ENCODE measurements at places on chromosomes 11 and 22. TPM values are rescaled to one million over a fixed set of nuclear protein-coding genes. Genes with fewer than 3 reads are reported as not detected.

DNA sequence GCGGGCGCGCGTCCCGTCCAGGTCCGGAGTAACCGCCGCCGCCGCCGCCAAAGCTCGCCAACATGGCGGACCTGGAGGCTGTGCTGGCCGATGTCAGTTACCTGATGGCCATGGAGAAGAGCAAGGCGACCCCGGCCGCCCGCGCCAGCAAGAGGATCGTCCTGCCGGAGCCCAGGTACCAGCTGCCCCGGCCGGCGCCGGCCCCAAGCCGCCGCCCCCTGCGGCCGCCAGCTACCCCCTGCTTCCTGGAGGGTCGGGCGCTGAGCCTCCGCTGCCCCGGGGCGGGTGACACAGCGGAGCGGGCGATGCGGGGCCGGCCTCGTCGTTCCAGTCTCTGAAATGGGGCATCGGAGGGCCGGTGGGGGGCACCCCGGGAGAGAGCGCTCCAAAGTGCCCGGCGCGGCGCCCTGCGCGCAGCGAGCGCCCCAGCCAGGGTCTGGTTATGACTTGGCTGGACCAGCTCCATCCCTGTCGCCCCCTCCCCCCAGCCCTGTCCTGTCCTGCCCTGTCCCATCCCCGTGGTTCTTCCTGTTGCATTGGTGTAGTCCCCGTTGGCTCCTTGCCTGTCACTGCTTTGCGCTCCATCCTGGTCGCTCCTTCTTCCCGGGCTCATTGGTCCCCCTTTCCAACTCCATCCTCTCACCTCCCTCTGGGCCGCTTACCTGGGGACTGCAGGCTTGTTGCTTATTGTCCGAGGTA lies 653 bp downstream of the GRK3 start:
- H3K27ac ChIP-seq: peak overlapping the region; percentile 91
- DNase-seq: no peak
- H3K36me3 ChIP-seq: peaks cover 16% of the 10 kb centered on the region
- H3K27me3 ChIP-seq: peaks cover 4% of the 10 kb centered on the region

DNA sequence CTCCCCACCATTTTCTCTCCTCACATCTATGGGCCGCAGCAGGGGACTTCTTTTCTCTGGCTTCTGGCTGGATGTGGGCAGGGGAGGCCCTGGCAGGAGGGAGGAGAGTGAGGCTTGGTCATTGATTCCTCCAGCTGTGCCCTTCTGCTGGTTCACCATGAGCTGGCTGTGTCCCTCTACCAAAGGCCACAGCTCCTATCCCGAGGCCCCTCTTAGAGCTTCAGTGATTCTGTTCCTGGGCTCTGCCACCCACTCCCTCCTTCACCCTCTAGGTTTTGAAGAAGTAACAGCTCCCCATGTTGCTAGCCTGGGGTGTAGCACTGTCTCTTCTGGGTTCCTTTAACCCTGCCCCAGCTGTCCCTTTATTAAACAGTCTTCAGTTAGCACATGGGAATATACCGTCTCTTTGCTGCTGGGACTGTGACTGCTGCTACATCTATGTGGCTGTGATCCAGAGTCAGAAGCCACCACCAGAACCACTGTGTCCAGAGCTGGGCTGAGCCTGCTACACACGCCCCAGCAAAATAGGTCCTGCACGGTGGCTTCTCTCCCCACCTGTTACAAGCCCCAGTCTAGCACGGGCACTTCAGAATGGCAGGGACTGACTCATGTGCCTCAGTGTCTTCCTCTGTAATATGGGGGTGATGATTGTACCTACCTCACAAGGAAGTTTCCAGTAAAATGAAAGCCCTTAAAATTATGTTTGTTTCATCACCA lies 578 bp upstream of the PARVG start:
- H3K4me3 ChIP-seq: peak overlapping the region; percentile 95
- H3K27ac ChIP-seq: peak overlapping the region; percentile 98
- H3K27me3 ChIP-seq: peaks cover 13% of the 10 kb centered on the region
- H3K36me3 ChIP-seq: peaks cover 19% of the 10 kb centered on the region
- no peak for DNase-seq

GRCh38 chr11:102560555-102561011 lies 30.0 kb upstream of the MMP7 start:
- peak overlapping the region; percentile 95 for H3K27ac ChIP-seq
- H3K27me3 ChIP-seq: peaks cover 3% of the 10 kb centered on the region
- peaks cover 21% of the 10 kb centered on the region for H3K36me3 ChIP-seq

- no peak for DNase-seq
- no peak overlapping the region for H3K4me3 ChIP-seq
- H3K27ac ChIP-seq: peak overlapping the region; percentile 20
- peaks cover 18% of the 10 kb centered on the region for H3K4me1 ChIP-seq
Measured at GRCh38 chr22:41821471-41822316, 11.2 kb upstream of the SREBF2 start.

GRCh38 chr11:43952401-43953342 lies 10.2 kb downstream of the C11orf96 start:
- H3K4me1 ChIP-seq: no peaks in the 10 kb centered on the region
- no peak for DNase-seq
- H3K27me3 ChIP-seq: peaks cover 23% of the 10 kb centered on the region
- no peak overlapping the region for H3K4me3 ChIP-seq
- no peak overlapping the region for H3K27ac ChIP-seq

DNA sequence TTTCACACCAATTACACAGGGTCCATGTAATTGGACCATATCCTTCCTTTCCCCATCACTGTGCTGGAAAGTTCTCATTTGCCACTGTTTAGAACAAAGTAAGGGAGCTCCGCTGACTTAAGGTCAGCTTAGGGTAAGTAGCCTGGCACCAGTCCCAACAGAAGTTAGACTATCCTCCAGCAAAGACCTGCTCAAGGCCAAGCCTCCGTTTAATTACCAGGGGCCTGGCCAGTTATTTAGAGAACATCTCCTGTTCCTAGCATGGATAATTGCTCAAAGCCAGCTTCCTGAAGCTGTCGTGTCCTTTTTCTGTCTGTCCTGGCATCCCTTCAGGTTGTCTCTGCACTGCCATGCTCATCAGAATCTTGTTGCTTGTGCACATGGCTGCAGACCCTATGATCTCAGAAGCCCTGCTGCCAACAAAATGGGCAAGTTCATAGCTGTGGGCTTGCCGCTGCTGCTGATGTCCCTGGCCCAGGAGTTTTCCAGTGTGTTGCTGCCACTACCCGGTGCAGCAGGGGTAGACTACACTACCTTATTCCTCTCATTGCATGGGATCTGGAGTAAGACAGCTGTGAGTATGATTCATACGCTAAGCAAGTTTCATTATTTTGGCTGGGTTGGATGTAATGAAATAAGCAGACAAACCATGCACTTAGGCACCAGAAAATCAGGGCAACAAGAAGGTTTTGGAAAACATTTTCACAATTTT lies 8.1 kb downstream of the OR8A1 start:
- H3K27me3 ChIP-seq: peaks cover 13% of the 10 kb centered on the region
- H3K36me3 ChIP-seq: no peaks in the 10 kb centered on the region
- no peak overlapping the region for H3K27ac ChIP-seq
- no peak overlapping the region for H3K4me3 ChIP-seq
- DNase-seq: no peak
- H3K4me1 ChIP-seq: no peaks in the 10 kb centered on the region

DNA sequence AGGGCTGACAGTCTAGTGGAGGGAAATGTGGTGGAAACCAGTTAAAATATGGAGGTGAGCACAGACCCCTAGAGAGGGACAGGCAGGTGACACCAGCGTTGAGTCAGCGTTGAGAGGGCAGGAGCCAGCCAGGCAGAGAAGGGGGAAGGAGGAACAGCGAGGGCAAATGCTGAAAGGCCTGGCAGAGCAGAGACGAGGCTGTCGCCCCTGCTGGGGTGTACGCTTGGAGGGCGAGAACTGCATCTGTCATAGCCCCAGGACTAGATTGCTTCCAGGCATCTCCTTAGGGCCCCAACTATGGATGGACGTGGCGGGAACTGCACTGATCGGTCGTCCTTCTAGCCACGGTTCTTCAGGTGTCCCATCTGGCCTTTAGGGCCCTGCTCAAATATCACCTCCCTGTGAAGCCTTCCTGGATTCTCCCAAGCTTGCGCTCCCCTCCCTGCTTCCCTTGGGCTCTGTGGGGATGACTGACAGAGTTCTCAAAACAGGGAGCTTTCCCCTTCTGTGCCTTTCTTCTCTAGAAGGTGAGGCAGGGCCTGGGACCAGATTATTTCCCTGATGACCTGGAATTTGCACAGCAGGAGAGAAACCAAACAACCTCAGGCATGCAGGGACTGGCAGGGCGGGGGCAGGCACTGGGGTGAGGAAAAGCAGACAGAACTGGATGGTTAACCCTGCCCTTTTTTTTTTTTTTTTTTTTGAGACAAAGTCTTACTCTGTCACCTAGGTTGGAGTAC lies 11.1 kb downstream of the SYNGR1 start:
- no peaks in the 10 kb centered on the region for H3K4me1 ChIP-seq
- peaks cover 2% of the 10 kb centered on the region for H3K27me3 ChIP-seq
- no peak for DNase-seq
- H3K4me3 ChIP-seq: no peak overlapping the region

DNA sequence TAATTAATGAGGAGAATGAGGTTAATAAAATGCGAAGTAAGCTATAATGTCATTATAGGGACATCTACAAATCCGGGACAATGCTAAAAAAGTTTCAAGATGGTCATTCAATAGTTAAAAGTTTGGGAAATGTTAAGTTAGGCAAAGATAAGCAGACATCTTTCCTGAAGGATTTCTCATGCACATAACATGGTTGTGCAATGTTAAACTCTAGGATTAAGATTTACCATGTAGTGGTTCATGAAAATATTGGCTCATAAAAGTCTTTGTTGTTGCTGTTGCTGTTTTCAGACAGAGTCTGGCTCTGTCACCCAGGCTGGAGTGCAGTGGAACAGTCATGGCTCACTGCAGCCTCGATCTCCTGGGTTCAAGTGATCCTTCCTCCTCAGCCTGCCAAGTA lies 751.5 kb upstream of the CCDC179 start:
- H3K4me3 ChIP-seq: no peak overlapping the region
- no peak for DNase-seq
- H3K36me3 ChIP-seq: no peaks in the 10 kb centered on the region
- H3K27me3 ChIP-seq: no peaks in the 10 kb centered on the region
- H3K27ac ChIP-seq: no peak overlapping the region

GRCh38 chr22:36520423-36520822 lies 8.5 kb downstream of the EIF3D start:
- peaks cover 5% of the 10 kb centered on the region for H3K4me1 ChIP-seq
- H3K27me3 ChIP-seq: no peaks in the 10 kb centered on the region
- H3K36me3 ChIP-seq: peaks cover 81% of the 10 kb centered on the region
- no peak overlapping the region for H3K4me3 ChIP-seq
- no peak for DNase-seq

GRCh38 chr11:5288108-5288905 lies 13.4 kb downstream of the OR51B4 start:
- no peaks in the 10 kb centered on the region for H3K4me1 ChIP-seq
- H3K36me3 ChIP-seq: no peaks in the 10 kb centered on the region
- no peak for DNase-seq
- no peak overlapping the region for H3K4me3 ChIP-seq
- no peak overlapping the region for H3K27ac ChIP-seq
- no peaks in the 10 kb centered on the region for H3K27me3 ChIP-seq

DNA sequence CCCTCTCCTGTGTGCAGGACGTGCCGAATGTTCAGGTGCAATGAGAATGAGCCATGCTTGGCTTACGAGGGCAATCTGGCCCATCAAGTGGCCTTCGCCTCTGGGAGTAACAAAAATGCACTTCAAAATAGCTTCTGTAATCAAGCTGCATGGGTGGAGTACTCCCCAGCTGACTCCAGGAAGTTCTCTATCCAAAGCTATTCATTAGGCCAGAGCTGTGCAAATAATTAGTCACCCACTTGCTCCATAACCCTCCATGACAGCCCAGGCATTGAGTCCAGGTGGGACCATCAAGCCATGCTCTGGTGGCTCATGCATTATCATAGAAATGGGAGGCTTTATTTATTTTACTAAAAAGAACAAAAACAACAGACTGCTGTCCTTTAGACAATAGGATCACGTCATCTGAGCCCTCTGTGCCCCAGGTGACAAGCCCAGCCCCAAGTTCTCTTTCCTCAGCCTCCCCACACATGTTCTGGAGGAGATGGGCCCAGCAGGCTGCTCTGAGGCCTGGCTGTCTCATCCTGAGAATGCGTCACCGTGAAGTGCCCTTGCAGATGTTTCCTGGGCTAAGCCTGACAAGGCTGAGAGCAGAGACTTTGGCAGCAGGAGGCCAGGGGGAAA lies 244.7 kb downstream of the ETS1 start:
- no peaks in the 10 kb centered on the region for H3K27me3 ChIP-seq
- H3K36me3 ChIP-seq: peaks cover 24% of the 10 kb centered on the region
- peaks cover 78% of the 10 kb centered on the region for H3K4me1 ChIP-seq
- DNase-seq: peak; percentile 62

DNA sequence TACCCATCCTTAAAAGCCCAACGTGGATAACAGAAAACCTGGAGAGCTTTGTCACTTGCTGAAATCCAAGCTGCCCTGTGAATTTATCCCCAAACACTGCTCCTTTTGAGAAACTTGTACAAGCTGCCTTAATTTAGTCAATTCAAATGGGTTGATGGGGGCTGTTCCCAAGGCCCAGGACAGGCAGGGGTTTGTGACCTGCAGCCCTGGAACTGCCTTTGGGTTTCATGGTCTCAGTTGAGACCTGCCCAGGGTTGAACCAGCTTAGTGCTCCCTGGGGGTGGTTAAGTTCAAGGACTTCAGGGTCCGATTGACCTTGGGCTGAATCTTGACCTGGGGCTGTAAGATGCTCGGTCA lies 112.1 kb upstream of the OR4B1 start:
- no peak overlapping the region for H3K27ac ChIP-seq
- H3K36me3 ChIP-seq: peaks cover 16% of the 10 kb centered on the region
- no peak overlapping the region for H3K4me3 ChIP-seq

GRCh38 chr22:38214302-38215056 lies 12.7 kb downstream of the MAFF start:
- peaks cover 4% of the 10 kb centered on the region for H3K27me3 ChIP-seq
- H3K36me3 ChIP-seq: peaks cover 8% of the 10 kb centered on the region
- peak; percentile 61 for DNase-seq
- peak overlapping the region; percentile 43 for H3K4me3 ChIP-seq
- peaks cover 33% of the 10 kb centered on the region for H3K4me1 ChIP-seq
- H3K27ac ChIP-seq: no peak overlapping the region

ANKK1 gene
- 0.15 TPM for total RNA-seq

NAP1L4 gene
- total RNA-seq: 354 TPM

CCDC34 gene
- total RNA-seq: 23.8 TPM

TRIM49 gene
- not detected for total RNA-seq

ANO3 gene
- not detected for total RNA-seq

All from activated CD4-positive, alpha-beta T cell treated with anti-CD3 and anti-CD28 coated beads, Interleukin-2, amount 10 ng/mL, durations not matched to agents 7 days and 5 days (primary cell).